ENCODE measurements at places on chromosomes 16 and 17. TPM values are rescaled to one million over a fixed set of nuclear protein-coding genes. Genes with fewer than 3 reads are reported as not detected.

SLC52A1 gene
- not detected for polyA plus RNA-seq

MYL4 gene
- polyA plus RNA-seq: not detected

KCNJ2 gene
- polyA plus RNA-seq: not detected

POLR3K gene
- 23.1 TPM for polyA plus RNA-seq

KRTAP2-1 gene
- not detected for polyA plus RNA-seq

FAM117A gene
- 36.9 TPM for polyA plus RNA-seq
